ENCODE measurements at places on chromosomes 5 and 9.

GRCh38 chr5:72179028-72179815 lies 71.9 kb downstream of the MAP1B start:
- DNase-seq: no peak

- no peak for DNase-seq
Measured at GRCh38 chr5:172688349-172689217, 47.5 kb downstream of the NEURL1B start.

- no peak for DNase-seq
Measured at GRCh38 chr5:153402550-153402949, 87.9 kb upstream of the GRIA1 start.

DNA sequence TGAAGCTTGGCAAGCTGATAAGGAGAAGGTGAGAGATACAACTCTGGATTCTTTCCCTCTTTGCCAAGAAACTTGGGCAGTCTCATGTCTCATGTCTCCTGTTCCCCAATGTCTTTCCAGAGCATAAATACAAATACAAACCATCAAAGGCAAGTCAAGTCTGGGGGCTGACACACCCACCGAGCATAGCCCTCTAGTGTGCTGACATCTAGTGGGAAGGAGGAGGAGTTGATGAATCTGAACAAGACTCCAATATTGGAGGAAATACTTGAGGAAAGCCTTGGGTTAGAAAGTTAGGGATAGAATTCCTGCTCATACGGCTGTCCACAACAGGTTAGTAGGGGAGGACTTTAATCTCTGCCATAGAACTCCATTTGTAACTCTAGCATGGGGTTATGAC lies 8.6 kb downstream of the MLANA start:
- peak; percentile 37 for DNase-seq

DNA sequence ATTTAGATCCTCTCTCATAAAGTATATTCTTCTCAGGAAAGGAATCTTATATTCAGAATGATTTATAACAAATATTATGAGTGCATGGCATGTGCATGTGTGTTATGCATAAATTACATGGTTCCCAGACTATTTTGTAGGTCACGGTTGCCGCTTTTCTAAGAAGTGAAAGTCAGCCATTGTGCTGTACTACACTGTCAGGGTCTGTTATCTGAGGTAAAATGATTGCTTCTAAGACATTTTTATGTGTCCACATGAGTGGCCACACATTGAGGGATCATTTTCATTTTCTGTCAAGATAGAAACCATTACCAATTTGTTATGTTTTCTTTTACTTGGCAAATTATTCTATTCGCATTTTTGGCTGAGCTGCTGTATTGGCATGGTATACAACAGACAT lies 210.8 kb downstream of the CWC27 start:
- DNase-seq: no peak

DNA sequence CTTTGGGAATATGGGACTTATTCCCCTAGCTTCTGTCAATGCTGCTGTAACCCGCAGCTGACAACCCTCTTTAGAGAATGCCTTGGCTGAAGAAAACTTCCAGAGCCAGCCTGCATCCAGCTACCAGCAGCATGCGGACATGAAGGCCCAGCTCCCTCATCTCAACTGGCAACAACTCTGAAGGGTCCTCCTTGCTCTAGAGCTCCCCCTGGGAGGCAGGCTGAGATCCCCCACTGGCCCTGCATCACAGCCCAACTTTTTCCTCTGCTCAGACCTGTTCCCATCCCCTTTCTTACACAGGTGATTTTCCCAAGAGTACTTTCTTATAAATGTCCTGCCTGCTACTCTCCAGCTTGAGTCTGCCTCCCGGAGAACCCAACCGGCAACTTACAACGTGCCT lies 18.7 kb upstream of the WNT8A start:
- DNase-seq: no peak

DNA sequence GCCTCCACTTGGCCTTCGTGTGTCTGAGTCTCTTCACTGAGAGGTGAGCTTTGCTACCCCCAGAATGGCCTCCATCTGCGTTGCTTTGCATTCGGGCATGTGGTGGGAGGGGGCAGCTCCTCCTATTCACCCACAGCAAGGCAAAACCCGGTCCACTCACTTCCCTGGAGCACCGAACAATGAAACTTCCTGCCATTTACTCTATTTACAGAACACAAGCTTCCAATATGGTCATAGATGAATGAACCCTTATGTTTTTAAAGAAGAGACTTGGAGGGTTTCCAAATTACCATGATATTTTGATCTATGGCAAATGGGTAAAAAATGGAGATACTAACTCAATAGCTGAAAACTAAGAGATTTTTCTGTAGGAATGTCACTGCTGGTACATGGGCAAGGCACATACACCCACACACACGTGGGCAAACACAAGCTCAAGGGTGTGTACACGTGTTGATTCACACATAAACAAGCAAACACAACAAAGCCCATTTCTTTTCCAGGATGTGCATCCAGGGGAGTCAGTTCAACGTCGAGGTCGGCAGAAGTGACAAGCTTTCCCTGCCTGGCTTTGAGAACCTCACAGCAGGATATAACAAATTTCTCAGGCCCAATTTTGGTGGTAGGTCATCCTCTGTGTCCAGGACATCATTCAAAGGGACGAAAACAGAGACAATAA lies 5.2 kb downstream of the GABRP start:
- DNase-seq: no peak

- DNase-seq: no peak
Measured at GRCh38 chr9:13731637-13732036, 452.1 kb upstream of the MPDZ start.

DNA sequence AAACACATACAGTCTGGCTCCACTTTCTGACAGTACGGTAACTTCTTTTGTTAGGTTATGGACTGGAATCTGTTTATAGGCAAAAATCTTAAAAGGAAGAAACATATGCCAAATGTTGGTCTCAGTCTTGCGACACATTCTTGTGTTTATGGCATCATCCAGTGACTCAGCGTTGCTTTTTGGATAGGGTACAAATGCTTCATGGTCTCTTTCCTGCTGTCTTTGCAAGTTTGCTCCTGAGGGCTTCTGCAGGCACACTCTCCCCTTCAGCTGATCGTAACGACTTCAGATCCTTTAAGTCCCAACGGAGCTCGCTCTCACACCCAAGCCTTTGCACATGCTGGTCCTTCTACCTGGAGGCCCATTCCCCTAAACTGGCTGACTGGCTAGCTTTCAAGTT lies 23.6 kb upstream of the TNFSF8 start:
- DNase-seq: no peak

- no peak for DNase-seq
Measured at GRCh38 chr5:124706729-124707361, 39.6 kb downstream of the ZNF608 start.

- no peak for DNase-seq
Measured at GRCh38 chr9:88391921-88392320, 3.7 kb downstream of the SPIN1 start.

DNA sequence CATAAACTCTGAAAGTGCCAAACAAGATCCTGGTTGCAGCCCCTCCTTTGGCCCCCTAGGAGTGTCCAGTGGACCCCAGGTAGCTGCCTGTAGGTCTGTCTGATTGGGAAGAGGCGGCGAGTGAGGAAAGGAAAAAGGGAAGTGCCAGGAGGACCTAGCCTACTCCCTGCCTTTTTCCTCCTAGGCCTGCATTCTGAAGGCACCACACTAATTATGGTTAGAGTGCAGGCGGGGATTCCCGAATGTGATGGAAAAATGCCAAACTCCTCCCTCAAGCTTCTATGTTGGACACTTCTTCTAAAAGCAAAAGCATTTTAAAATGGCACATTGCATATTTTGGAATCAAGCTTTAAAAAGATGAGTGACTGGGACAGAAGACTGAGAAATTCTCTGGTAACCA lies 83.2 kb upstream of the SMIM15 start:
- DNase-seq: no peak
